ENCODE measurements at places on chromosomes 1 and 21.
A peak's percentile ranks its signal among the peaks of the same experiment; 100 is the strongest.

GRCh38 chr21:44845418-44846223, 27.8 kb upstream of the SUMO3 start:
- DNase-seq: no peak

DNA sequence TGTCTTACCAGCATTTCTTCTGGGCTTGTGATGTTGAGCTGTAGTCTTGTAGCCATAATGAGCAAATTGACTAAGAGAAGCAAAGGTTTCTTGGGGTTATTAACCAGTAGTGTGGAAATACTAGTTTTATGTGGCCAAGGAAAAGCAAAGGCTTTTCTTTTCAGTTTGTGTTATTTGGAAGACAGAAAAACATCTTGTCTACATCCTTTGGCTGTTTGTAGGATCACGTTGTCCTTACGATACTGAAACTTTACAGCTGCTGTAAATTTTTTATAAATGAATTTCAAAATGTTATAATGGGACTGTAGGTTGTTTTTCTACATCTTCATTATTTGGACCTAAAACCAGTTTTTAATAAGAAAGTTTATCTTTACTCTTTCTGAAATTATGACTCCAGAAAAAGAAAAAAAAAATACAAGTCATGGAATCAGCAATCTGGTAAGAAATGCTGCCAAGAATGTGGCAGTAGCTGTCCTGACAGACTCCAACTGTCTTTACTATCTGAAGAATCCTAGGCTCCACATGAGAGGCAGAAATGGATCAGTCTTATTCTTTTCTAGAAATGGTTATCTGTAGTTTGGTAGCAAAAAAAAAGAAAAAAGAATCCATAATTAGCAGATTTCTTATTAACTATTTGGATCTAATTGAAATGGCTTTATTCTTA, 41.6 kb upstream of the QSOX1 start:
- DNase-seq: no peak

DNA sequence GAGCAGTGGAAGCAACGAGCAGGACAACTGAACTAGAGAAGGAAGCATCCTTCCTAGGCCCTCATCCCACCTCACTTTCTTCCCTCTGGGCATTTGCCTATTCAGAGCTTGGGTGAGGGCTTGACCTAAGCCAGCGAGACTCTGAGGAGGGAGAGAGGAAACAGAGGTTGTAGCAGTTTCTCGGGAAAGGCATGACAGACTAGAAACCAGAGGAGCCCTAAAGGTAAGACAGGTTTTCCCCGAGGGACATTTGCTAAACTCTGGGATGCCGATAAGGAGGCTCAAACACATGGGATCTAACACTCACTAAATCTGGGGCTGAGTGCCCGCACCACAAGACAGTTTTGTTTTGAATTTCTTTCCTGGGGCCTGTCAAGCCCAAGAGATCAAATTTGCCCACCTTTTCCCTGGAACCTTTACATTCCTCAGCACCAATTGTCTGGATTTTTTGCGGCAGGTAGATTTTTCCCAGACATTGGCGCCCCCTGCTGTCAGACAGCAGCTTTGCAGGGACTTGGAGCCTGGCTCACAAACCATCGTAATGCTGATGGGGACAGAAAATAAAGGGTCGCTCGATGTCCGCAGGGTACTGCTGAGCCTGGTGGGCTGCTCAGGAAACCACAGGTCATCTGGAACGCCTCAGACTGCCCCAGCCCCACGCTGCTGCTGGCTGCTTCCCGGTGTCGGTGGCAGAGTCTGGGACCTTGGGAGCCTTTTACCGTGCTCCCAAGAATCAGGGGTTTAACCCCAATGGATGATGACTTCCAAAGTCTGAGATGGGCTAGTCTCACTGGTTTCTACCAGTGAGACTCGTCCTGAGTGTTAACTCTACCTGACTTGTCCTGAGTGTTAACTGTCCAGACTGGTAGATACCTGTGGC, 23.4 kb upstream of the TSPAN2 start:
- peak; percentile 54 for DNase-seq

- no peak for DNase-seq
Measured at GRCh38 chr21:45863267-45863666, 118.3 kb upstream of the COL6A1 start.

DNA sequence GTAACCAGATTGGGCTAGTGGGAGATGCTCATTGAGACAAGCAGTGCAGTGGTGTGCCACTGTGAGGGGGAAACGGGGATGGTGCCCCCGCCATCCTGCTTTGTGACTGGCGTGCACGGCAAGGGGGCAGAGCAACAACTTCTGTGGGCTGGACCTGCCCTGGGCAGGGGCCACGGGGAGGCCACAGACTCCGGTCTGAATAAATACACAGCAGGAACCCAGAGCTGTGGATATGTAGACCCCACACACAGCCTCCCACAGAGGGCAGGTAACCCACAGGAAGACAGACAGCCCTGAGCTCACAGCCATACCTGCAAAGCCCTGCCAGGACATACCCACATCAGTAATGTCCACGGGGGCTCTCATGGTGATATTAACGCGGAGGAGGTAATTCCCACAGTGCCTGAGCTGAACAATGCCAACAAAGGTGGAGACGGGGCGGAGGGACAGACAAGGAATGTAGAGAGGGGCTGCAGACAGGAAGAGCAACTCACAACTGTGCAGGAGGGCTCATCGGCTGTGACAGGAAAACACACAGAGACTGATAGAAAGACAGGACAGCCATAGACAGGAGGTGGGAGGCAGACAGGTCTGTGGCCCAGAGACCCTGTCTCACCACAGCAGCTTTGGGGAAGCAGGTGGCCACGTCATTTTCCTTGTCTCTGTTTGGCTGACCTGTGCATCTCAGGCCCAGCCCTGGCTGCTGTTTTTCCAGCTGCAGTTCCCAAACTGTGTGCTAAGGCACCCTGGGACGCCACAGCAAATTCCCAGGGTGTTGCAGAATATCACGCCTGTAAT, 4.9 kb upstream of the WNT3A start:
- peak; percentile 24 for DNase-seq

Data from D341Med (cell line).